ENCODE measurements at places on chromosomes 7 and 10. TPM values are rescaled to one million over a fixed set of nuclear protein-coding genes. Genes with fewer than 3 reads are reported as not detected.

- DNase-seq = peak; percentile 75
Measured at GRCh38 chr10:29658984-29659965, 24.5 kb upstream of the SVIL start.

GRCh38 chr10:73414230-73414945 is 530 bp upstream of the ANXA7 start:
- DNase-seq = no peak

- DNase-seq = no peak
Measured at GRCh38 chr7:47355684-47356083, 226.2 kb downstream of the TNS3 start.

GRCh38 chr7:154767821-154768415 is 235.0 kb downstream of the PAXIP1 start:
- no peak for DNase-seq

DNA sequence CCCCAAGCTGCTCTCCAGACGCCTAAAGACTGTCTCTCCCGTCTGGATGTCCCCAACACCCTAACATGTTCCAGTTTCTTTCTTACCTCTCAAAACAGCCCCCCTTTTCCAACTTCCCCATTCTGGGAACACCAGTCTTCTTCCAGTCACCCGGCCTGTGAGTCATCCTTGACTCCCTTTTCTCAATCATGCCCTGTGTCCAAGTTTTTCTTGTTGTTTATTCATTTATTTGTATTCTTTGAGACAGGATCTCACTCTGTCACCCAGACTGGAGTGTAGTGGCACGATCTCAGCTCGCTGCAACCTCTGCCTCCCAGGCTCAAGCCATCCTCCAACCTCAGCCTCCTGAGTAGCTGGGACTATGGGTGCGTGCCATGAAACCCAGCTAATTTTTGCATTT is 15.6 kb downstream of the SNX10 start:
- DNase-seq = no peak

DNA sequence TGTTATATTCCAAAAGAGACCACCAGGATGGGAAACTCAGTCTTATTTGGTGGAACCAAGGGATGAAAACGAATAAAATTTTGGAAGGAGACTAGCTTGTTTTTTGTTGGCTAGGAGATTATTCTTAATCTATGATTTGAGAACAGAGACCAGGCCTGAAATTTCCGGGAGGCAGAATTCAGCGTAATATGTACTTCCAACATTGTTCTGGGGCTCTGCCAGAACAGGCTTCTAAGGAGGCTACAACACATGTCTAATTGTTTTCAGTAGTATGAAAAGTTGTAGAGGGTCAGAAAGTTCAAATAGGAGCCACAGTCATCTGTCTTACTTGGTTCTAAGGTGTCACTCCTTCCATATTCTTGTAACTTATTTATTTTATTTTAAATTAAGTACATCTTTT is 1.7 kb downstream of the DDX21 start:
- DNase-seq = no peak

GRCh38 chr7:131859147-131859821 is 302.9 kb upstream of the PODXL start:
- peak; percentile 14 for DNase-seq

- DNase-seq = no peak
Measured at GRCh38 chr7:52030722-52031121, 714.1 kb upstream of the COBL start.

GRCh38 chr10:59580026-59580863 is 129.4 kb downstream of the SLC16A9 start:
- DNase-seq = no peak

- no peak for DNase-seq
Measured at GRCh38 chr7:30668102-30668501, 14.2 kb downstream of the CRHR2 start.

GRCh38 chr7:50724526-50725520 is 57.9 kb downstream of the GRB10 start:
- no peak for DNase-seq

- no peak for DNase-seq
Measured at GRCh38 chr7:111642373-111642772, 80.1 kb upstream of the IMMP2L start.

DNA sequence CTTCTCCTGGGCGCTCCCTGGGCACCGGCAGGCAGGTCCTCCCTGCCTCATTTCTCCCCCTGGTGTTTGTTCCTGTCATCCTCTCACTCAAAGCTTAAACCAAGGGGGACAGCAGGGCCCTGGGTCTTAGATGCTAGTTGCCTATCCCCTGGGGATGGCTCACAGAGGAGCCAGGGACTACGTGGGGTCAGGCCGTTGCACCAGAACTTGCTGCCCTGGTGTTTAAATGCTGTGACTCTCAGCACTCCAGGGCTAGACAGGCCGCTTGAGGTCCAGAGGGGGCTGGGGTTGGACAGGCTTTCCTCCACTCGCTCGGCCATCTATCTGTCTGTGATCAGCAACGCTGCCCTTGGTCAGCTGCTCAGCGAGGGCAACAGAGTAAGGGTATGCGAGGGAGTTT is 340.3 kb downstream of the CXCL12 start:
- DNase-seq = no peak

The PRRT4 gene
- 0.11 TPM for total RNA-seq

The TRPV5 gene
- total RNA-seq = not detected

The LRRN3 gene
- total RNA-seq = 0.24 TPM

The PLEKHS1 gene
- 1.7 TPM for total RNA-seq

The ITPRID1 gene
- total RNA-seq = not detected
